WERI-Rb-1 (cell line): ENCODE measurements at places on chromosomes 3 and 15.
A peak's percentile ranks its signal among the peaks of the same experiment; 100 is the strongest.

- DNase-seq = no peak
Measured at GRCh38 chr3:12797892-12798558, 1.5 kb downstream of the CAND2 start.

- no peak for DNase-seq
Measured at GRCh38 chr15:60397772-60398445, at the start of gene ANXA2. Gene ANXA2 (minus strand): TSS chr15:60397986. CDS start chr15:60386075, 11,911 bp downstream.

DNA sequence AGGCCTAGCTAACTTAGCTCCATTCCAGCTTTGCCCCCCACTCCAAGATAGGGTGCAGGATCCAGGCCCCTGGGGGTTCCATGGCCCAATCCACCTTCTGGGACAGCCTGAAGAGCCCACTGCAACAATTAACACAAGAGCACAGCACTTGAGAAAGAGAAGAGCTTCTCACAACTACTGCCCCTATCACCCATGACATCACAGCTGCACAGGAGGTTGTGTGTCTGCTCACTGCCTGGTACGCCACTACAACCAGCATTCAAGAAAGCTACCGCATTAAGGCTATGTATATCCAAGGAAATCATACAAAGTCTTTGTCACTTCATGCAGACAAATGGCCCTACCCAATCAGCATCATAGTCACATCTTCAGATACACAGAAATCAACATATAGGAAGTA lies 62.0 kb downstream of the MYO5A start:
- DNase-seq = no peak

DNA sequence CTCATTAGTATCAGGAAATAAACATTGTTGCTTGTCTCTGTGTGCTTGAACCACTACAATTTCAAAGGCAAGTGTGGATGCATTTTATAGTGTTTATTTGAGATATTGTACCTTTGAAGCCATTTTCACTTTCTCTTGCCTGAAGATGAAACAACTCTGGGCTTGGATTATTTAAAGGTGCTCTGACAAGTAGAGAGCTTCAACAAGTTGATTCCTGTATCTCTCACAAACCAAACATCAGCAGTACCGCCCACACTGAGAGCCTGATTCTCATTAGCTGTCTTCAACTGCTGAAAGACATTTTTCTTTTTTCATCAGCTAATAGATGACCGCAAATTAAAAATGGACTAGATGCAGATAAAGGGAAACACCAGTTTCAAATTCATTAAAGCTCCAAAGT lies 806 bp upstream of the CERS3 start:
- DNase-seq = no peak

- DNase-seq = no peak
Measured at GRCh38 chr3:127994011-127994410, 58.2 kb upstream of the SEC61A1 start.

- no peak for DNase-seq
Measured at GRCh38 chr3:25457671-25458419, 29.8 kb downstream of the RARB start.

DNA sequence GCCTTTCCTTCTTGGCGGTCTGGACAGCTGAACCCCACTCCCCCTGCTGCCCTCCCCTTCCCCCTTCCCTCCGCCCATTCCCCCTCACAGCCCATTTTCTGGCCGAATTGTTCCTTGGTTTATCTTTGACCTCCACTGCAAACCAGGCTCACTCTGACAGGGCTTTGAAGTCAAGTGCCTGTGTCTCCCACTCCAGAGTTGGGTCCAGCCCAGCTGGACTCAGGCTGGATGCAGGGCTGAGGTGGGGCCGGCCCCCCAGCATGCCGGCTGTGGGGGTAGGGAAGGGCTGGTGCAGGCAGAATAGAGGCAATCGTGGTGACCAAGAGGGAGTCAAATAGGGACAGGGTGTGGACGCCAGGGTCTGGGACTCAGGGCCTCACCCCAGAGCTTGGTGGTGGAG lies 57.0 kb upstream of the MRPS22 start:
- no peak for DNase-seq

- DNase-seq = peak; percentile 32
Measured at GRCh38 chr15:23647421-23648370, at the start of gene MAGEL2. Gene MAGEL2 (minus strand): TSS chr15:23647867. CDS start chr15:23647742, 125 bp downstream.

- no peak for DNase-seq
Measured at GRCh38 chr15:58462973-58463663, 31.3 kb downstream of the LIPC start.

DNA sequence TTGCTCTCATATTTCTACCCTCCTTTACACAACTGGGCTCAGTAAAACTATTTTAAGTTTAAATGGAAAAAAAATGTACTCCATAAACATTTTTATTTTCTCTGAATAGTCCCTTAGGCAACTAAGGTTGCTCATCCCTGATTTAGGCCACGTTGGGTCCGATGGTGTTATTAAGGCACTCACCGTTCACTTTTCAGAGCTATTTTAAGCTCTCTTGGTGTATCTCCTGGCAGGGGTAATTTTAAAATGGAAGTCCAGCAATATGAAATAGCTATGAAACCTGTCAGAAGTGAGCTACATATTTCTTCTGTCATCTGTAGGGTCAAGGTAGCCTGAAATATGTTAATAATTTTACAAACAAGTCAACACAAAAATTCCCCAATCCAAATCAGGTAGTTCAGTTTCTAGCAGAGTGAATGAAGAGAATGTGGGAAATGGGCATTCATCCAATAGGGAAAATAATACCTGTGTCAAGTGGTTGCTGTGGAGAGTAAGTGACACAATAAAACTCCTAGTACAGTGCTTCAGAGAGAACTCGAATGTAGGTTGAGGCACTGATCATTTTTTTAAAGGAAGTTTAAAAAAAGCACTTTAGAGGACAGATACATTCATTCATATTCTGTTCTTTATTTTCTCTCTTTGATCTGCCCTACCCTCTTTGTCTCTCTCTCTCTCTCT lies 209.3 kb upstream of the FEZF2 start:
- no peak for DNase-seq

DNA sequence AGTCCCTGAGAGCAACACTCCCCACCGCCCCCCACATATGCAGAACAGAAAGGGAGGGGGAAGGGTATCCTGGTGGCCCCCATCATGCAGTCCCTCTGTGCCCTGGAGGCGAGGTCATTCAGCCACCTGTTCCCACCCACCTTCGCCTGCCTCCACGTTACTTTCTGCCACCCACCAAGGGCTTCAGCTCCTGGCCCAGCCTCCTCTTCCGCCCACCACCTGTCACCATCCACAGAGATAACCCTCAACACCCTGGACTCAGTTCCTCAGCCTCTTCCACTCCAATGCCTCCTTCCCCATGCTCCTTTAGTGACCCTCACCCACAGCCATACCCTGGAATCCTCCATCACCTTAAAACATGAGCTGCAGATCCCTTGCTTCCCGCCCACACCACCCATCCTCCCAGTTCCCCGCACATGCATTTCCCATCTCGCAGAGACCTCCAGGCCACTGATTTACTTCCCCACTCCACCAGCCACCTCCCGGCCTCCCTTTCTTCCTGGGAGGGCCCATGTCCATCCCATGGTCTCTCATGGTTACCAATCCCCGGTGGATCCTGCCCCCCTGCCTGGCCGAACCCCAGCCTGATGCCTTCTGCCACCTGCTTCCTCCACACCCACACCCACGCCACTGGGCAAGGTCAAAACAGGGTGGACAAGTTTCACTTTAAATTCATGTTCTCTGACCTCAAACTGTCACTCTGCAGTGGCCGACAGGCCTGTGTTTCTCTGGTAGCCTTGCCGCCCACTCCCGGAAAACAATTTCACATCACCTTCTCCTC lies 18.2 kb downstream of the HOMER2 start:
- DNase-seq = no peak

DNA sequence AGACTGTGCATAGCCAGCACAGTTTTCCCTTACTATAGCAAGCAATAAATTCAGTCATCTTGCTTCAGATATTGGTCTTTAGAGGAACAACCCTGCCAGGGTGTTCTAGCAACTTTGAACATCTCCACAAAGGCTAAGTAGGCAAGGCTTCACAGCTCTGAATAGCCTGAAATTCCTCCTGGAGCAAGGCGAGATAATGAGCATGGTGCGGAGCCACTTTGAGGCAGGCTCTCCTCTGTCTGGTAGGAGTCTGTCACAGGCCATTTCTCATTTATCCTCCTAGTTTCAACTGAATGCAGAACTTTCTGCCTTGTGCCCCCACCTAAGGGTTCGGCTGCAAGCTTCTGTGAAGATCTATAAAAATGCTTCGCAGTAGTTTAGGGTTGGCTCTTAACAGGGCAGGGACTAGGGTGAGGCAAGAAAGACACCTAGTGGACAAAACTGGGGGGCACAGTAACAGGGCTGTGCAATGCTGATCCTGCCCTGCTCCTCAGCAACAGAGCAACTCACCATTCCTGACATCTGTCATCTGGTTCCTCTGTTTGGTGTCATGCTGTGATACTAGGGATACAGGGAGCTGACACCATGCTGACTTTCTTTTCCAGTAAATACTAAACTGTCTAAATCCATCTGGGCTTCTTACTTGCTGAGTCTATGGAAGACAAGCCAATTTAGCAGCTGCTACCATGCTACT lies 16.6 kb upstream of the EHHADH start:
- DNase-seq = peak; percentile 82

DNA sequence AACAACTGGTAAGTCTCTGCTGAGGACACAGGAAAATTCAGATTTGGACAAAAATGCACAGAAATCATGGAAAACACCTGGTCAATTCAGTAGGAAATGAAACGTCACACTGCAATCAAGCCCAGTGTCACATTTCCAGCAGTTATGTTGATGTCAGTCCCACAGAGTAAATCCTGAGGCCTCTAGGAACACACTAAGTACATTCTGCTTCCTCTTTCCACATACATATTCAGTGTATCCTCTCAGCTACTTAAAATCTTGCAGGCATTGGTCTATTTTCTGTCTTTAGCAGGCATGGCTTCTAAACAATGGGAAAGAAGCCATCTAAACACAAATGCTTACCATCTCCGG lies 207.8 kb downstream of the PLCL2 start:
- DNase-seq = no peak

- peak; percentile 53 for DNase-seq
Measured at GRCh38 chr3:139123377-139124095, 78.8 kb upstream of the PRR23C start.

DNA sequence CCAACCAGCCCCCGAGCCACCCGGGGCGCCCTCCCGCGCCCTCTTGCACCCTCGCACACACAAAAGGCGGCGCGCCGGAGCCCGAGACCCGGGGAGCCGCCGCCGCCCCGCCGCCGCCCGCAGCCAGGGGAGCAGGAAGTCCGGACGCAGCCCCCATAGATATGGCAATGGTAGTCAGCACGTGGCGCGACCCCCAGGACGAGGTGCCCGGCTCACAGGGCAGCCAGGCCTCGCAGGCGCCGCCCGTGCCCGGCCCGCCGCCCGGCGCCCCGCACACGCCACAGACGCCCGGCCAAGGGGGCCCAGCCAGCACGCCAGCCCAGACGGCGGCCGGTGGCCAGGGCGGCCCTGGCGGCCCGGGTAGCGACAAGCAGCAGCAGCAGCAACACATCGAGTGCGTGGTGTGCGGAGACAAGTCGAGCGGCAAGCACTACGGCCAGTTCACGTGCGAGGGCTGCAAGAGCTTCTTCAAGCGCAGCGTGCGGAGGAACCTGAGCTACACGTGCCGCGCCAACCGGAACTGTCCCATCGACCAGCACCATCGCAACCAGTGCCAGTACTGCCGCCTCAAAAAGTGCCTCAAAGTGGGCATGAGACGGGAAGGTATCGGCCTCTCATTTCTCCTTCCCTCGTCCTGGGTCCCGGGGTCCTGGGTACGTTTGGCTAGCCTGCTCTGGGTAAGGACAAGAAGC lies 1.6 kb downstream of the NR2F2 start:
- DNase-seq = no peak

- DNase-seq = no peak
Measured at GRCh38 chr3:182519569-182519968, 273.7 kb upstream of the ATP11B start.

GRCh38 chr3:138569090-138569489 lies 25.0 kb downstream of the CEP70 start:
- no peak for DNase-seq

DNA sequence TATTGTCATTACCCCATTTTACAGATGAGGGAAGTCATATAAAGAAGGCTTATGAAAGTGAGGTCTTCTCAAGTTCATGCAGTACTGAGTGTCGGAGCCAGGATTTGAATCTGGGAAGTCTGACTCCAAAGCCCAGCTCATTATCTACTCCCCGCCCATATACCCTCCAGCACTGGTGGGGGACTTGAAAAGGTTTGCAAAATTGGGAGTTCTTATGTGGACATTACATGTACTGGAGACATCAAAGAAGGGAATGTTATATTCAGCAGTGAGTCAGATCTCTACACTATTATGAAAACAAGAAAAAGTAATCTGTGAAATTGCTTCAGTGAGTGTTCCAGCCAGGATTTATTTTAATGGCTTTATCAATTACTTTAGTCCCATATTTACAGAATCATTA lies 185.2 kb upstream of the CADPS start:
- no peak for DNase-seq

GRCh38 chr3:152943645-152944044 lies 108.7 kb downstream of the P2RY1 start:
- no peak for DNase-seq

DNA sequence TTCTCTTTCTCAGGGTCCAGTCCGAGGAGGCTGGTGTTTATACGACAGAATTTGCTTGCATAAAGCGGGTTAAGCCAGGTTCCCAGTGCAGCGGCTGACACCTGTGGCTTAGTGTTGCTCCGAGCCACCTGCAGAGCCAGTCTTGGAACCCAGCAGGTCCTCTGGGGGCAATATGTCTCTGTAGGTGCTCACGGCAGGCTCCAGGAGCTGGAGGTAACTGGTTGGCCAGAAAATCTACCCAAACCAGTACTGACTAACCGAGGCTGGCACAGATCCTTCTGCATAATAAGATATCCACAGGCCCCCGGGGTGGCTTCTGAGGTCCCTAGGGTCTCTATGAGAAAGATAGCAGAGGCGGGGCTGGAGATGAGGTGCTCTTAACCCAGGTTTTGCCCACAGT lies 3.2 kb downstream of the MGLL start:
- no peak for DNase-seq

- no peak for DNase-seq
Measured at GRCh38 chr3:120649830-120650233, 32.2 kb downstream of the HGD start.

GRCh38 chr3:29004885-29005599 lies 275.8 kb upstream of the RBMS3 start:
- DNase-seq = no peak

DNA sequence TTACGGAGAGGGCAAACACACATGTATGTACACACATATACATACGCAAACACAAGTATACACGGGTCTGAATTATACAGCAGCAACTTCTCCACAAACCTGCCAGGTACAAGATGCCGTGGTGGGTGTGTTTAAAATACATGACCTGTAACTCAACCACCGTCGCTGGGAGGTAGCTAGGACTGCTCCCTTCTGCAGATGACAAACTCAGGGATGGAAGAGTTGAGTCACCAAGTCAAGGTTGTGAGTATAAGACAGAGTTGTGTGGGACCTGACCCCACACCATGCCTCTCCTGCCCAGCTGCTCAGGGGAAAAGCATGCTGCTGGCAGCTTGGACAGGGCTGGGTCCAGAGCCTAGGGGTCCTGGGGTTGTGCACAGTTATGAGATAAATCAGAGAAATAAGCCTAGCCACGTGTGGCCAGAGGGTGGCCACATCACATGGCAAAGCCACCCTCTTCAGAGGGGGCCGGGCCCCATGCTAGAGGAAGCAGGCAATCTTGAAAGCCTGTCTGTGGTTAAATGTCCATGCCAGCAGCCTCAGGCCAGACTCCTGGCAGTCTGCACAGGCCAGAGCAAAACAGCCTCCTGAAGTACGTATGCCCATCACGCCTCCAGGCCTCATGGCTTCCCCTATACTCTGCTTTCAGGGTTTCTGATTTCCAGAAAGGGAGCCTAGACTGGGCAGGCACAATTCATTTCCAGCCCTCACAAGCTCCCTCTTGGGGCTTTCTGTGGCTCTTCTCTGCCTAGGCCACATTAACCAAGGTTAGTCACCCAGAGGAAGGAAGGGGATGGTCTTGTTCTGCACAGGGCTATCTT lies 107.7 kb upstream of the RPL32 start:
- no peak for DNase-seq

GRCh38 chr3:178075344-178075743 lies 460.9 kb upstream of the KCNMB2 start:
- no peak for DNase-seq
